ENCODE measurements at places on chromosomes 13 and 19.
A peak's percentile ranks its signal among the peaks of the same experiment; 100 is the strongest.

- DNase-seq = no peak
These were observed 29.9 kb upstream of the F7 start for GRCh38 chr13:113075711-113076110.

- DNase-seq = no peak
These were observed 982 bp downstream of the ZNF780B start for GRCh38 chr19:40055049-40055448.

- DNase-seq = no peak
These were observed 932.3 kb downstream of the EFNB2 start for GRCh38 chr13:105602956-105603670.

DNA sequence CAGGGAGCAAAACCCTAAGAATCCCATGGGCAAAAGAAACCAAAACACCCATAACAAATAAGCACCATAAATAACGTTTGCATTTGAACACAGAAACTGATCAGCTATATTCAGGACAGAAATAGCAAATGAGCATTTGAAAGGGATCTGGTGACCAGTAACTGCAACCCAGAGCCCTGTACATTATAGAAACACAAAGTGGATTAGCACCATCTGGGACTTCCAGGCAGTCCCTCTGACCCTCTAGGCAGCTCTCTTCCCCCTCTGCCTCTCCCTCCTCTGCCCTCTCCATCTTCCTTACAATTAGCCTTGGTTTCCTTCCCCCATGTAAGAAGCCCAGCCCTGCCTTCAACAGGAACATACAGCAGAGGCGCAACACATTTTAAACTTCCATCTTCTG is 215.0 kb downstream of the DCLK1 start:
- no peak for DNase-seq

- no peak for DNase-seq
These were observed 2.3 kb downstream of the DDX39A start for GRCh38 chr19:14416817-14417231.

DNA sequence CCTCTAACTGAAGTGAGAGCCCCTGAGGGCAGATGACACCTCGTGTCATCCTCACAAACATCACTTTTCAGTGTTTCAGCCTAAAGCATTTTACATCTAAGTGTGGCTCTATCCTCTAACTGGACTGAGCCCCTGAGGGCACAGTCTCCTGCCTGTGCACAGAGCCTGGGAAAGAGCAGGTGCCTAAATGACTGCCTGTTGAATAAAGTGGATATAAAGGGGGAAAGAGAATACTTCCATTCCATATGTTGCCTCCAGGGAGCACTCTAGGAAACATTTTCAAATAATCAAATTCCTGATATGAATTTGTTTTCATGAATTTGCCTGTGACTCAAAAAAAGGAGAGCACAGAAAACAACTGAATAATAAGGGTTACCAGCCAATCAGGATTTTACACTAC is 32.2 kb downstream of the CNMD start:
- DNase-seq = no peak

GRCh38 chr19:35143818-35144217 is 763 bp downstream of the FXYD7 start:
- no peak for DNase-seq

DNA sequence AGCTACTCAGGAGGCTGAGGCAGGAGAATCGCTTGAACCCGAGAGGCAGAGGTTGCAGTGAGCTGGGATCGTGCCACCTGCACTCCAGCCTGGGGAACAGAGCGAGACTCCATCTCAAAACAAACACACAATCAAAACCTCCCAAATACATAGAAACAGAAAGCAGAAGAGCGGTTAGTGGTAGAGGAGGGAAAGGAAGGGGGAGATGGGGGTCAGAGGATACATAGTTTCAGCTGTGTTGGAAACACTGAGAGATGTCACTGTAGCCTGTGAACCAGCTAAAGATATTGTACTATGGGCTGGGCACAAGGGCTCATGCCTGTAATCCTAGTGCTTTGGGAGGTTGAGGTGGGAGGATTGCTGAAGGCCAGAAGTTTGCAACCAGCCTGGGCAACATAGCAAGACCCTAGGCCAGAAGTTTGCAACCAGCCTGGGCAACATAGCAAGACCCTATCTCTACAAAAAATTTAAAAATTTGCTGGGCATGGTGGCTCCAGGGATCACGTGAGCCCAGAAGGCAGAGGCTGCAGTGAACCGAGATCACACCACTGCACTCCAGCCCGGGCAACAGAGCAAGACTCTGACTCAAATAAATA is 49.9 kb downstream of the GNG7 start:
- no peak for DNase-seq

- DNase-seq = no peak
These were observed 2.1 kb downstream of the DNAJB1 start for GRCh38 chr19:14516048-14516534.

DNA sequence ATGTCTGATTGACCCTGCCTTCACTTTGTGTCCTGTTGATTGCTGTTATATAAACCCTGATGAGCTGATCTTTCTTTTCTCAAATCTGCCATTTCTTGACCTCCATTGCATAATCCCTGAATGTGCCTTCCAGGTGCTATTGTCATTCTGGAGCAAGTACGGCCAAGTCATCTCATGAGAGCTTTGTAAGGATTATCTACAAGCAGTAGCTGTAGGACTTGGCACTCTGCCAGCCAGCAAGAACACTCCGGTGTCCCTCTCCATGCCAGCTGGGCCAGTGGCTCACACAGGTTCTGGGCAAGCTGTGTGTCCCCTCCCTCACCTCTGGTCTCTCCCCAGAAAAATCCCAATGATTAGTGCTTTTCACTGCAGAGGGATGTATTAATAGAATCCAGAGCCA is 348.1 kb downstream of the FOXO1 start:
- DNase-seq = no peak

- DNase-seq = no peak
These were observed 94.1 kb upstream of the UFM1 start for GRCh38 chr13:38255600-38255999.

GRCh38 chr13:107866941-107867623 is 348.3 kb downstream of the LIG4 start:
- peak; percentile 38 for DNase-seq

DNA sequence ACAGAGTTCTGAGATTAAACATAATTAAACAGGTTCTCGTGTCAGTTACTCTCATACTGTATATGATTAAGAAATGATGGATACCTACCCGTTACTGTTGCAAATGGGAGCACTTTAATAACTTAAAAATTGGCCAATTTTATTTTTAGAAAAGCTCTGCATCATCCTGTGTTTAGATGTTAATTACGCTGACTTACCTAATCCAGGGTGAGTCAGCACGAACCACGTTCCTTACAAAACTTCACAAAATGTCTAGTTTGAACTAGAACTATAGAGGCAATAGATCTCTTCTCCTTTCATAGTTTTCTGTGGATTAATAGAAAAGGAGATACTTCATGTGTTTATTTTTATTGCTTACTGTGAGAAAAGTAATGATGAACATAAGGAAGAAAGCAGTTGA is 363.9 kb downstream of the MYO16 start:
- DNase-seq = no peak

- DNase-seq = no peak
These were observed 9.0 kb upstream of the HNRNPUL1 start for GRCh38 chr19:41255171-41255570.

- DNase-seq = no peak
These were observed 115.8 kb upstream of the TMTC4 start for GRCh38 chr13:100790405-100790804.

DNA sequence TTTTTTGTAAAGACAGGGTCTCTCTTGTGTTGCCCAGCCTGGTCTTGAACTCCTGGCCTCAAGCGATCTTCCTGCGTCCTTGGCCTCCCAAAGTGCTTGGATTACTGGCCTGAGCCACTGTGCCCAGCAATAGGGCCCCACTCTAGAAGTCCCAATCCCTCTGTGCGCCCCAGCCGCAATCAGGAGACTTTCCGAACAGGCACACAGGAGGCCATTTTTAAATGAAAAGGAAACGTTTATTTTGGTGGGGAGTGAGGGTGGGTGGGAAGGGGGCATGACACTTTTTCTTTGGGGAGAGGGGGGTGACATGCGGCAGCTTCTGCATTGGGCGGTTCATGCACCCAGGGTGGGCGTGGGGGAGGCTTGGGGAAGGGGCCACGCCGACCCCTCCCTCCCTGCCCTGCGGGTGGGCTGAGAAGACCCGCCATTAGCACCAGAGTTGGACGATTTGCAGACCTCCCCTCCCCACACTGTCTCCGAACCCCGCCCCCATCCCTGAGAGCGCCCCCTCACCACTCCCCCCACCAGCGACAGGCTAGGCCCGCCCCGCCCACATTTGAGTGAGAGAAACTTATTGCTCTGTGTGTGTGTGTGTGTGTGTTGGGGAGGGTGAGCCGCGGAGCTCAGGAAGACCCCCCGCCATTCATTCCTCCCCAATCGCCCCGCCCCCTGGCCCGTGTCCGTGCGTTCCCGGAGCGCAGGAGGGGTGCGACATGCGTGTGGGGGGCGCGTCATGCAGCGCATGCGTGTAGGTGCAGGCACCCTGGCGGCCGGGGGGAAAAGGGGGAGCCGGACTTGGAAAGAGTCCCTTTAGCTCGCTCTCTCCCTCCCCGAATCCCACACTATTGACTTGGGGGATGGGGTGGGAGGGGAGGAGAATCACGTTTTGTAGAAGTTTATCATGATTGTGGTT is 17.2 kb downstream of the KCNC3 start:
- DNase-seq = no peak

DNA sequence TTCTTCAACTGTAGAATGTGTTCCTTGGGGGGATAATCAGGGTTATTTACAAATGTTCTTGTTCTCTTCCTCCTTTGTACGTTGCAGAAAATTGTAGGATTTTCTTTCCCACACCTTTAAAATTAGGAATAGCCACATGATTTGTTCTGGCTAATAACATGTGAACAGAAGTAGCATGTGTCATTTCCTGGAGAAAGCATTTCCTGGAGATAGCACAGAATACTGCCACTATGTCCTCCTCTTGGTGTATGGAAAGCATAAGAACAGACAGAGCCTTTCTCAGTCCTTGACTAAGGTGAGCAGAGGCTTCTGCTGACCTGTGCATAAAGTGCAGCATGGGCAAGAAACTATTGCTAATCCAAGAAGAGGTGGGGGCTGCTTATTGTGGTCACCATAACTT is 101.8 kb downstream of the FAM216B start:
- no peak for DNase-seq

DNA sequence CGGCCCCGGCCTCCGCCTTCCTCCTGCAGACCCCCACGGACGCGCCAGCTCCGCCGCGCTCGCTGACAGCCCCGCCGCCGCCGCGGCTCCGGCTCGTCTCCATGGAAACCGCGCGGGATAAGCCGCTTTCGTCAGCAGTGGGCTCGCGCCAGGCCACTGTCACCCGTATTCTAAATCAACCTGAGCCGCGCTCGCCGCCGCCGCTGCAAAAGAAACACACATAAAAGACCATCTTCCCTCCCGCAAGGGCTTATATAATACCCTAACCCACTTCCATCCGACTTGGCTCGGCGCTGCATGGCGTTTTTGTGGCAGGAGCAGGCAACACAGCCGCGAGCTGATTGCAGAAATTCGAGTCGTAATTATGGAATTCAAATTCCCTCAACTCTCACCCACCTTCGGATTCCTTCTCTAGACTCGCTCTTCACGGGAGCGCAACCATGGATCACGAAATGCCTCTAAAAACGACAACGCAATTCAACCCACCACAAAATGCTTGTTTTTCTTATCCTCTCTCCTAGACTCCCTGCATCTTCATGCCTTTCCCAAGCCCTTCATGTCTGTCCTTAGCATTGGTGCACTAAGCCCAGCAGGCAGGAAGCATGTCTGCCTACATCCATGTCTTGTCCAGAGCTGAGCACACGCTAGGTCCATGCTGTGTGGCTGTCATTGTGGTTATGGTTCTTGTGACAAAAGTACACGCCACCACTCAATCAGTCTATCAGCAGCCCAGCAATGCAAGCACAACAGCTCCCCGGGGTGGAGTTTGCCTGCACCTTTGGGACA is at the start of gene AMER2:
Gene AMER2 (minus strand): TSS at position 772 of the 786 bp plus-strand sequence. CDS start 669 bp downstream, at position 103.
- no peak for DNase-seq

GRCh38 chr13:32917504-32917903 is 98.7 kb upstream of the KL start:
- DNase-seq = no peak

- no peak for DNase-seq
These were observed 20.3 kb downstream of the ATP12A start for GRCh38 chr13:24700539-24700938.

DNA sequence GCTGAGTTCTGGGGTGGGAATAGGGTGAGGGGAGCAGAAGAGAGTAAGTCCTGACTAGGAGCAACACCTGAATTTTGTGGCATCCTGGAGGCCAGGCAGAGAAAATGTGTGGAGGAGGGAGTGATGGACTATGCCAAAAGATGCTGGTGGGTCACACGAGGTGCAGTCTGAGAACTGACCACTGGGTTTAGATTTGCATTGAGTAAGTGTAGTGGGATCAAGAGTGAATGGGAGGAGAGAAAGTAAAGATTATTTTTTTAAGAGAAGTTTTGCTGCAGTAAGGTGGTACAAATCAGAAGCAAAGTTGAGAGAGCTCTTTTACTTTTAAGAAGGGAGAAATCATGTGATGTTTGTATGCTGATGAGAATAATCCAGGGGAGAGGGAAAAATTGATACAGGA is 405.1 kb downstream of the DLEU7 start:
- no peak for DNase-seq

GRCh38 chr19:49814010-49814409 is 918 bp upstream of the FUZ start:
- DNase-seq = no peak

DNA sequence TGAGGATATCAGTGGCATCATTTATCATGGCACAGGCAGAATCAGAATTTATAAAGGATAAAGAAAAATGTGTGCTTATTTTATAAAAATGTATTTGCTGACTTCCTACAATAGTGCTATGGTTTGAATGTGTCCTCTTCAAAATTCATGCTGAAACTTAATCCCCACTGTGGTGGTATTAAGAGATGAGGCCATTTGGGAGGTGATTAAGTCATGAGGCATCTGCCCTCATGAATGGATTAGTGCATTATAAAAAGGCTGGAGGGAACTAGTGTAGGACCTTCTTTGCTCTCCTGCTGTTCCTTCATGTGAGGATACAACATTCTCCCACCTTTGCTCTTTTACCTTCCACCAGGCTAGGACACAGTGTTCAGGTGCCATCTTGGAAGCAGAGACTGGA is 212.8 kb downstream of the RFC3 start:
- no peak for DNase-seq

All from stromal cell of bone marrow (primary cell).